ENCODE measurements at places on chromosomes 4 and X. TPM values are rescaled to one million over a fixed set of nuclear protein-coding genes. Genes with fewer than 3 reads are reported as not detected.
A peak's percentile ranks its signal among the peaks of the same experiment; 100 is the strongest.

DNA sequence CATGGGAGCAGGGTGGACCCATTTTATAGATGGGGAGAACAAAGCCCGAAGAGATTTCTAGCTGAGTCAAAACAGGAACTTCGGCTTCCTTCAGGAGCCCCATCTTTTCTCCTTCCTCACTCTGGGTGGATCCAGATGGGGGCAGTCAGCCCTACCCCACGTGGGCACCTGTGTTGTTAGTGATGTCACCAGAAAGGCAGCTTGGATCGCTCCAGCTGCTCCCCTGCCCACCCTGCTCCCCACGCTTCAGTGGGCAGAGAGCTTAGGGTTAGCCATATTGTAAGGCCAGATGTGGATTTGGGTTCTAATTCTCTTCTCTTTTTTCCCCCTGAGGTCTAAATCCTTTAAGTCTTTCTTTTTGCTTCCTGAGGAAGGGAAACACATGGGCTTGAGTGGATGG is 132.3 kb upstream of the PJA1 start:
- DNase-seq, result no peak

- DNase-seq, result no peak
These were observed 107.0 kb downstream of the OR13H1 start for GRCh38 chrX:131650637-131651410.

DNA sequence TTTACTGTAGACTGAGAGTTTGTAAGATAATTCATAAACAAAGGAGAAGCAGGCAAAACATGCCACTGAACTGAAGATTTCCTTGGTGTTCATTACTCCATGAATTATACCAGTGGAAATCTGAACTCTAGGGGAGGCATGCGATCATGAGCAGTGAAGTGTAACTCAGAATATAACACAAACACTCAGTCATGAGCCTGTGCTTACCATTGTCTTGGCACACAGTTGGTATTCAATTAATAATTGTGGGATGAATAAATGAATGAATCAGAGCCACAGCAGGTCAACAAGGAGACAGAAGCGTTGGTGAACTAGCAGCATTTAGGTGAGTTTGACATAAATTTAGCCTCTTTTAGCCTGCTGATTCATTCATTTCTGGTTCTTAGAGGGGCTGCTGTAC is 263.5 kb upstream of the DKK2 start:
- DNase-seq, result no peak

DNA sequence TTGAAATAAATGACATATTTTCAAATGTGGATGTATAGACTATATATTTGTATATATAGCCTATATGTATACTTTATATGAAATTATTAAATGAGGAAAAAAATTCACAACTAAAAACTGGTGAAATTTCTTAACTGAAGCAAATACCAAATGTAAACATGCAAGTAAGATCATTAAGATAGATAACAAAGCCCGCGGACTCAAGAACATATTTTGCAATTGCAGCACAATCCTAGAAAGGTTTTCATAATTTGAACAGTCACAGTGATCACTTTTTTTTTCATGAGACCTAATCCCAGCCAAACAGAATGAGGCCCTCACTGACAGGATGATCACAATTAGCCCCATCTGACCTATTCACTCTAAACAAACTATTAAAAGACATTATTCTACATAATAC is 123.2 kb downstream of the SPOCK3 start:
- no peak for DNase-seq

GRCh38 chrX:68498044-68498507 is 775 bp upstream of the YIPF6 start:
- DNase-seq, result no peak

GRCh38 chr4:100042235-100042634 is 92.2 kb upstream of the H2AZ1 start:
- DNase-seq, result no peak

- no peak for DNase-seq
These were observed 7.8 kb upstream of the GPR82 start for GRCh38 chrX:41716222-41716621.

GRCh38 chrX:57289089-57289488 is 2.6 kb downstream of the FAAH2 start:
- DNase-seq, result no peak

- no peak for DNase-seq
These were observed 175.3 kb downstream of the TSPAN5 start for GRCh38 chr4:98482847-98483806.

DNA sequence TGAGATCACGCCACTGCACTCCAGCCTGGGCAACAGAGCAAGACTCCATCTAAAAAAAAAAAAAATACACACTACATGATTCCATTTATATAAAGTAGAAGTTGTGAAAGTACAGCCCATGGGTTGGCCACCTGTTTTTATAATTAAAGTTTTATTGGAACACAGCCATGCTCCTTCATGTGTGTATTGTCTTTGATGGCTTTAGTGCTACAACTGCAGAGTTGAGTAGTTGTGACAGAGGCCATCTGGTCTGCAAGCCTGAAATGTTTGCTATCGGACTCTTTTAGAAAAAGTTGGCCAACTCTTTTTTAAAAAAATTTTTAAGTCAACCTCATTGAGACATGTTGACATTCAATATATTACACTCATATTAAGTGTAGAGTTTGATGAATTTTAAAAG is 41.2 kb upstream of the DUSP21 start:
- peak; percentile 74 for DNase-seq

GRCh38 chrX:26026179-26026578 is 112.0 kb upstream of the MAGEB18 start:
- no peak for DNase-seq

DNA sequence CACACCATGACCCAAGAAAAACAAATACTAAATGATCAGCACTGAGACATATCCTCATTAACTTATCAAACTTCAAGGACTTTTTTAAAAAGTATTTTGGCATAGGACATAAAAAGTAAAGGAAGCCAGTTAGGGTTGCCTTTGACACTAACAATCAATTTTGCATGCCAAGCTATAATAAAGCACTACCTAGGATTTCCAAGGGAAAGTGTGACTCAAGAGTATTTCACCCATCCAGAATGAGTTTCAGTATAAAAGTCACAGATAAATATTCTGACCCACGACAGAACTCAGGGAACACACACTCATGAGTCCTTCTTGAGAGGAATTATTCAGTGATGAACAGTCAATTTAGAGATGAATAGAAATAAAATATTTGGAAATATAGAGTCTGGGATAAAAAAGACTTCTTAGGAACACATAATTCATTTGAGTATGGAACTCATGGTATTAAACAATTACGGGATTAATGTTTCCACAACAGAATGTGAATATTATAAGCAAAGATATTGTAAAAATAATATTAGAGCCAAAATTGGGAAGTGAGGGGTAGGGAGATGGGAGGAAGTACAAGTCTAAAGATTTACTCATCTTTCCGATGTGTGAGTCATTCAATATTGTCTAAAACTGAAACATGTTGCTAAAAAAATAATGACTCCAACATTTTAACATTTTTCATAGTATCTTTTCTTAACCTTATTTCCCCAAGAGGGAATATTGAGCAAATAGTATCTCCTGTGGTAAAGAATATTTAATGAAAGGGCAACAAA is 143.5 kb upstream of the LNX1 start:
- DNase-seq, result no peak

- DNase-seq, result no peak
These were observed 273.5 kb upstream of the EDA2R start for GRCh38 chrX:66912417-66912816.

Gene FAM193A
- polyA plus RNA-seq, result 26.7 TPM

Gene GAGE12E
- polyA plus RNA-seq, result not detected

Gene ADH6
- 24.9 TPM for polyA plus RNA-seq

Gene TLR10
- polyA plus RNA-seq, result 1.1 TPM

Gene WDR17
- 13.0 TPM for polyA plus RNA-seq

Gene SMIM9
- polyA plus RNA-seq, result not detected

Gene GPR82
- 0.26 TPM for polyA plus RNA-seq

Gene NEIL3
- polyA plus RNA-seq, result 4.0 TPM

Gene PNMA6A
- 2.3 TPM for polyA plus RNA-seq

All from right lung (tissue), 10 donors.